ENCODE measurements at places on chromosomes 13 and 19.
A peak's percentile ranks its signal among the peaks of the same experiment; 100 is the strongest.

DNA sequence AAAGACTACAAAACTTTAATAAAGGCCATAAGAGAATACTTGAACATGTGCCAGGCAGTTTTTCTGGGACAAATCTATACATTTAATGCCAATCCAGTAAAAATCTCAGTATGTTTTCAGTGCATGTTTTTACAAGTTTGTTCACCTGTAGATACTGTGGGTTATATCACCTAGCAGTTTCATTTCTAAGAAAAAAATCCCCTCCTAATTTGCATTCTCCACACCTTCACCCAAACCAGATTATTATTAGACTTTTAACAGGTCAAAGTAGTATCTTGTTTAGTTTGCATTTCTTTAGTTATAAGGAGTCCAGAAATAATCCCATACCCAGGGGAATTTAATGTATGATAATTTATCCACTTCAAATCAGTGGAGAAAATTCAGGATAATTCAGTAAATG lies 17.0 kb upstream of the LPAR6 start:
- DNase-seq: no peak

DNA sequence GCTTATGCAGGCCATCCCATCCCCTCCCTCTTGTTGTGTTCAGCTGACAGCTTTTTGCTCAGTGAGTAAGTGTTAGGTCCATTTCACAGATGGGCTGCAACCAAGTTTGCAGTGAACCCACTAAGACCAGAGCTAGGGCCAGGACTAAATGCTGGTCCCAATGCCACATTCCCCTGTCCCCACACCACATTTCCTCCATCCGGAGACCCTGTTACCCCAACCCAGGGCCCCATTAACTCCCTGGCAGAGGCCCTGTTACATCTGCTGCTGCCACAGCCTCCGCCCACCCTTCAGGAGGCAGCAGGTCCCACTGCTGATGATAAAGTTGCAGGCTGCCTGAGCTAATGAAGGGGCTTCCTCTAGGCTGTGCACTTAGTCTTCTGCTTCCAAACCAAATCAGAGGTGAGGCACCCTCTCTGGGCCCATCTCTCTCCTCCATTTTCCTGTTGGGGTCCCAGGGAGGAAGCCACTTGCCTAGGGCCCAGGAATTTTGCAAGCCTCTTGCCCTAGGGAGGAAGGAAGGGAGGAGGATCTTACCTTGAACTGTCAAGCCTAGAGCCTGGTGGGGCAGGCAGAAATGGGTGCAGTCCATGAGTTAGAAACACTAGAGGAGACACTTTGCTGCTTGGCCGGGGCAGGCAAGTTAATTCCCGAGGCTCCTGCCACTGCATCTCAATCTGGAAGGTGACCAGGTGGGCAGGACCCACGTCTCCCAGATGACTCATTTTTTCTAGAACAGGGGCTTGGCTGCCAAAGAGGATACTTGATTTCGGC lies 3.4 kb upstream of the USF2 start:
- DNase-seq: no peak

GRCh38 chr19:46732966-46733689 lies 12.7 kb upstream of the FKRP start:
- DNase-seq: no peak

DNA sequence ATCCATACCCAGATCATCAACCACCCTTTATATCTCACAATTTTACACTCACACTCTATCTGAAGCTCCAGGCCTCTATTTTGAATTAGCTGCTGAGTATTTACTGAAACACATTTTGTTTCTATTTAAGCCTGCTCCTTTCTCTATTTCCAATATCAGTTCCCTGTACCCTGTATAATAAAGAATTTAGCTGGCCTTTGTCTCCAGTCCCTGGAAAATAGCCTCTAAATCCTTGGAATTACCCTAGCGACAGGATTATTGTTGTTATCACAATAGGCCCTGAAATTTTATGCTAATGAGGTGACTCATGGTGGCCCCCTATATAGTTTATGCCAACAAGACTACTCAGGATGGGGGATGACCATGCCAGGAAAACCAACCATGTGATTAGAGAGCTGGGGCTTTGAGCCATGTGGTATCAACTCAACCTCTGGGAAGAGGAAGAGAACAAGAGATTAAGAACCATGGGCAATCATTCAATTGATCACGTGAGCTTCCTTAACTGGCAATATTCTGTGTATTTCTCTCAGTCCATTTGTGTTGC lies 72.7 kb downstream of the KATNAL1 start:
- DNase-seq: no peak

GRCh38 chr19:2774953-2775555 lies 8.0 kb downstream of the SGTA start:
- no peak for DNase-seq

DNA sequence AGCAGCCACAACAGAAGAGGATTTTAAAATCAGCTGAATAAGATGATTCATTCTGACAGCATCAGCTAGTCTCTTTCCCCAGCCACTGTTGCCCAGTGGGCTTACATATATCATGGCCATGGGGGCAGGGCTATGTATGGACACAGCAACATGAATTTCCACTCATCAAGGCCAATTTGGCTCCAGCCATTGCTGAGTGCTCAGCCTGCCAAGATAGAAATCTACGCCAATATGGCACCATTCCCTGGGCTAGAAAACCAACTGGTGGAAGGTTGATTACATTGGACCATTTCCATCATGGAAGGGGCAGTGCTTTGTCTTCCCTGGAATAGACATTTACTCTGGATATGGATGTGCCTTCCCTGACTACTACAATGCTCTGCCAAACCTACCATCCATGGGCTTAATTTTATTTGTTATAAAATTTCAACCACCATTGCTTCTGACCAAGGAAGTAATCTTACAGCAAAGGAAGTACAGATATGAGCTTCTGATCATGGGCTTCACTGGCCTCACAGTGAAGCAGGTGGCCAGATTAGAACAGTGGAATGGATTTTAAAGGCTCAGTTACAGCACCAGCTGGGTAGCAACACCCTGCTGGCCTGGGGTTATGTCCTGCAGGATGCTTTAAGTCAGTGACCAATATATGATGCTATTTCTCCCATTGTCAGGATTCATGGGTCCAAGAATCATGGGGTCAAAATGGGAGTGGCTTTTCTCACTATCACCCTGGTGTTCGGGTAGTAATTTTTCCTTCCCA lies 9.8 kb upstream of the ALOX5AP start:
- no peak for DNase-seq

GRCh38 chr13:21364916-21365315 lies 94.2 kb downstream of the ZDHHC20 start:
- DNase-seq: no peak

- DNase-seq: peak; percentile 36
Observed at GRCh38 chr19:28242317-28242927, 970.5 kb downstream of the UQCRFS1 start.

GRCh38 chr19:30955112-30956104 lies 393.8 kb downstream of the TSHZ3 start:
- DNase-seq: no peak

- no peak for DNase-seq
Observed at GRCh38 chr19:52646571-52647217, 8.5 kb upstream of the ZNF83 start.

DNA sequence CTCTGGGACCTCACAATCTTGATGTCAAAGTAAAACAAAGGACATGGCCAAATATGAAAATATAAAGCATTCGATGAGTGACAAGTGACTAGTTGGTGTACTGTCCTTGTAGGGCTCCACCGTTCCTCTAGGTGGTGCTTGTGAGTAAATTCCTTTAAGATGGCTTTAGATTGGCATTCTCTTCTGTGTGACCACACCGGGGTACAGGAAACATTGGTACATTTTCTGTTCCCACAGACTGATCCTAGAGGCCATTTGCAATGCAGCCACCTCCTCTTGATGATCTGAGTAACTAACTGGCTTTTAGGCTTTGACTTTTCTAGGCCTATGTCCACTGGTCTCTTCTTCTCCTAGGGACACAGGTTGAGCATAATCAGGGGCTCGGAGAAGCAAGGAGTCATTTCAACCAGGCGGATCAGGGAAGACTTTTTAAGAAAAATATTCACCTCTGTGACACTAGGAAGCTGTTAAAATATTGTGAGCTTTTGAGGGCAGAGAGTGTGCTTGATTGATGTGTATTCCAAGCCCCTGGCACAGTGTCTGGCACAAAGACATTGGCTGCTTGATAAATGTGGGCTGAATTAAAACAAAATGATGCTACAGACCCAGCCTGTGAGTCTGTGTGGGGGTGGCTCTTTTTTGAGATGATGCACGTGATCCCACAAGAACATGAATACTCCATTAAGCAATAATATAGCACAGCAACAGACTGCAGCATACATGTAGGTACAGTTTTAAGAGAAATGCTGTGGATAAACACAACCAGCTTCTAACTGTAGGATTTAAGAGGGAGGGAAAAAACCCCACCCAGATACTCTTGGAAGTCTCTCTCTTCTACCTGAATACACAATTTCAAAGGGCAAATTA lies 21.0 kb downstream of the EPSTI1 start:
- DNase-seq: no peak

GRCh38 chr13:33512880-33513554 lies 227.5 kb upstream of the STARD13 start:
- no peak for DNase-seq

DNA sequence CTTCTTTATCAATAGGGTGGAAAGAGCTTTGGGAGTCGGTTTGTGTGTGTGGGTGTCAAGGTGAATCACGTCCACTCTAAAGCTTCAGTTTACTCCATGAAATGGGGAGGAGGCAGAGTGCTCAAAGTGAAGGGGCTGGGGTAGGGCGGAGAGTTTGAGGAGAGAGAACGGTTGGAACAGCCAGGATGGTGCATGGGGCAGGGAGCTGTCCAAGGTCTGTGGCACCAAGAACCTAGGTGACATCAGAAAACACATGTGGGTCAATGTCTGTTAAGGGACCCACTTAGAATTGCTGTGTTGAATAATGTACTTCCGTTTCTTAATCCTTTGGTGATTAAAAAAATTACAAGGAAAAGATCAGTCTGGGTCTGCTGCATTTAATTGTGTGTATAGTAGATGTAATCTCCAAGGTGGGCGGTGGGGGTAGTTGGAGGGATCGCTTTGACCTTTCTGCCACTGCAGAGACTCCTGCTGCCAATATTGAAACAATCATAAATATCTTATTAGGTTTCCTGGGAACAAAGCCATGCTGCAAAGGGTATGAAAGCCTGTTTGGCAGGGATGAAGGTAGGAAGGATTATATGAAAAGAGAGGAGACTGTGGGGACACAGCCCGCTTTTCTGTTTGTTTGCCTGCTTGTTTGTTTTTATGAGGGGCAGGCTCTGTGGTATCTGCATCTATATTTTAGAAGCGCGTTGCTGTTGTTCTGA lies 122.3 kb downstream of the ATP8A2 start:
- no peak for DNase-seq

- DNase-seq: no peak
Observed at GRCh38 chr19:41222240-41222639, 3.2 kb downstream of the AXL start.

- no peak for DNase-seq
Observed at GRCh38 chr13:21150013-21150412, 26.3 kb downstream of the SKA3 start.

DNA sequence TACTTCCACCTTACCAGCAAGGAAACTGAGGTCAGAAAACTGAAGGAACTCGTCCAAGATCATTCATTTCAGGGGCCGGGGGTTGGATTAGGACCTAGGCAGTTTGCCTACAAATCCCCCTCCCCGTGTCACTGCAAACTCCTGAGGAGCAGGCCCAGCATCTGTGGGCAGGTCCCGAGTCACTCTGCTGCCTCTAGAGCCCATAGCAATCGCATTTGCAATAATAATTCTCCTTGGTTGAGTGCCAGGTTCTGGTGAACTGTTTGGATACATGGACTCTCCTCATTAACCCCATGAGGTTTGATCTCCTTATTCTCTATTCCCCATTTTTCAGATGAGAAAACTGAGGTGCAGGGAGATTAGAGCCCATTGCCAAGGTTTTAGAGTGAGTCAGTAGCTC lies 903 bp downstream of the PIN1 start:
- DNase-seq: no peak

DNA sequence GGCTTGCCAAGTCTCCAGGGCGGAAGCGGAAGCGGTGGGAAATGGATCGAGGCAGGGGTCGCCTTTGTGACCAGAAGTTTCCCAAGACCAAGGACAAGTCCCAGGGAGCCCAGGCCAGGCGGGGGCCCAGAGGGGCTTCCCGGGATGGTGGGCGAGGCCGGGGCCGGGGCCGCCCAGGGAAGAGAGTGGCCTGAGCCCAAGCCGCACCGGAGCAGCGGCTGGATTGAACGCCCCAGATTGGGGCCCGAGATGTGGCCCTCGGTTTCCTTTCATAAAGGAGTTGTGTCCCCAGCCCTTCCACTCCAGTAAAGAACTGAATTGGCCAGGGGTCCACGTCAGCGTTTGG lies 548 bp upstream of the P2RY11 start:
- no peak for DNase-seq
